ENCODE measurements at places on chromosomes 7 and 10. TPM values are rescaled to one million over a fixed set of nuclear protein-coding genes. Genes with fewer than 3 reads are reported as not detected.

KEL gene
- 1.0 TPM for total RNA-seq

ANXA7 gene
- 59.7 TPM for total RNA-seq

LAMB1 gene
- total RNA-seq = 101 TPM

CALD1 gene
- 105 TPM for total RNA-seq

PLPP4 gene
- total RNA-seq = not detected

ENKUR gene
- total RNA-seq = 0.31 TPM

STEAP1 gene
- total RNA-seq = 3.3 TPM

PLAC9 gene
- total RNA-seq = not detected

TMEM130 gene
- 0.30 TPM for total RNA-seq

AKR1C8 gene
- 0.52 TPM for total RNA-seq

MBL2 gene
- total RNA-seq = 0.10 TPM

Data from upper lobe of left lung (tissue), 6 donors.